ENCODE measurements at places on chromosomes 7 and 10. TPM values are rescaled to one million over a fixed set of nuclear protein-coding genes. Genes with fewer than 3 reads are reported as not detected.

DNA sequence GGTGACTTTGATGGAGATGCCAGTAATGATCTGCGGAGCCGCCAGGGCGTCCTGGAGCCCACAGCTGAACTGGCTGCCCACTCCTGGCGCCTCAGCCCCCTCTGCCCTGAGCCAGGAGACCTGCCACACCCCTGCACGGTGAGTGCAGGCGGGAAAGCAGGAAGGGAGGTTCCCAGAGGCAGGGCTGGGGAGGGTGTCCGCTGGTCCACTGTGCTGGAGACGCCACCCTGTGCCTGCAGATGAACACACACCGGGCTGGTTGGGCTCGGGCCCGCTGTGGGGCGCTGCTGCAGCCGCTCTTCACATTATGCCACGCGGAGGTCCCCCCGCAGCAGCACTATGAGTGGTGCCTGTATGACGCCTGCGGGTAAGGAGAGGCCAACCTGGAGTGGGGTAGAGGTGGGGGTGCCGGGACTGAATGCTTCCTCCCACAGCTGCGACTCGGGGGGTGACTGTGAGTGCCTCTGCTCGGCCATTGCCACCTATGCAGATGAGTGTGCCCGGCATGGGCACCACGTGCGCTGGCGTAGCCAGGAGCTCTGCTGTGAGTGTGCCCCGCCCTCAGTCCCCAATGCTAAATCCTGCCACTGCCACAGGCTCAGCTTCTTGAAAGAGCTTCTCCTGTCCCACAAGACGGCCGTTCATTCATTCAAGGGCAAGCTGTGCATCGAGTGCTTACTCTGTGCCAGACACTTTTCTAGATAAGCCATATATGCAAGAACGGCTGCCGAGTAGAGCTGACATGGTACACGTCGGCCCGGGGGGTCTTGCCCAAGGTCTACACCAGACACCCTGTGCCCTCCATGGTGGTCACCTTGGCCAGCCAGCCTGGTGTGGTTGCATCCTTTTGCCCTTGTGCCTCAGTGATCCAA is 14.3 kb upstream of the ZNF467 start:
- DNase-seq = peak; percentile 46
- peaks cover 5% of the 10 kb centered on the region for H3K27me3 ChIP-seq
- peaks cover 23% of the 10 kb centered on the region for H3K4me1 ChIP-seq
- H3K36me3 ChIP-seq = no peaks in the 10 kb centered on the region
- H3K27ac ChIP-seq = no peak overlapping the region
- no peak overlapping the region for H3K4me3 ChIP-seq

DNA sequence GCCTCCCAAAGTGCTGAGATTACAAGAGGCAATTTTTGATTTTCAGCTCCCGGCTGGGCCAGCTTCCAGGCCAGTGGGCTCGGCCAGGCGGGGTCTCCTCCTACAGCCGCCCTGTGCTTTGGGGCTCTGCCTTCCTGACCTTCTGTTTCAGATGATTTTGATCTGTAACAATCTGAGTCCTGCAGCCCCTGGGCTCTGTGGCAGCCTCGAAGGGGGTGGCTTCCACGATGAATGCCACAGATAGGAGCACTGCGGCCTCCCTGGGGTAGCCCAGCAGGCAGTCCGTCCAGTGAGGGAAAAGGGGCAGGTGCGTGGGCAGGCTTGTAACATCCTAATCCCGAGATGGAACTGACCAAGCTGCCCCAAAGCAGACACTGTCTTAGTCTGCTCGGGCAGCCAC is 177.5 kb downstream of the DNAJB6 start:
- no peaks in the 10 kb centered on the region for H3K4me1 ChIP-seq
- H3K36me3 ChIP-seq = no peaks in the 10 kb centered on the region
- no peak overlapping the region for H3K4me3 ChIP-seq
- no peak overlapping the region for H3K27ac ChIP-seq
- H3K27me3 ChIP-seq = no peaks in the 10 kb centered on the region
- DNase-seq = no peak

- H3K4me3 ChIP-seq = no peak overlapping the region
- no peaks in the 10 kb centered on the region for H3K27me3 ChIP-seq
- no peaks in the 10 kb centered on the region for H3K36me3 ChIP-seq
- DNase-seq = peak; percentile 90
- H3K27ac ChIP-seq = no peak overlapping the region
- H3K4me1 ChIP-seq = no peaks in the 10 kb centered on the region
Observed at GRCh38 chr7:144391823-144392255, 11.7 kb downstream of the NOBOX start.

GRCh38 chr7:93036807-93037206 is 81.0 kb downstream of the SAMD9 start:
- DNase-seq = no peak
- H3K4me1 ChIP-seq = no peaks in the 10 kb centered on the region
- no peak overlapping the region for H3K27ac ChIP-seq
- H3K27me3 ChIP-seq = no peaks in the 10 kb centered on the region
- H3K36me3 ChIP-seq = no peaks in the 10 kb centered on the region

DNA sequence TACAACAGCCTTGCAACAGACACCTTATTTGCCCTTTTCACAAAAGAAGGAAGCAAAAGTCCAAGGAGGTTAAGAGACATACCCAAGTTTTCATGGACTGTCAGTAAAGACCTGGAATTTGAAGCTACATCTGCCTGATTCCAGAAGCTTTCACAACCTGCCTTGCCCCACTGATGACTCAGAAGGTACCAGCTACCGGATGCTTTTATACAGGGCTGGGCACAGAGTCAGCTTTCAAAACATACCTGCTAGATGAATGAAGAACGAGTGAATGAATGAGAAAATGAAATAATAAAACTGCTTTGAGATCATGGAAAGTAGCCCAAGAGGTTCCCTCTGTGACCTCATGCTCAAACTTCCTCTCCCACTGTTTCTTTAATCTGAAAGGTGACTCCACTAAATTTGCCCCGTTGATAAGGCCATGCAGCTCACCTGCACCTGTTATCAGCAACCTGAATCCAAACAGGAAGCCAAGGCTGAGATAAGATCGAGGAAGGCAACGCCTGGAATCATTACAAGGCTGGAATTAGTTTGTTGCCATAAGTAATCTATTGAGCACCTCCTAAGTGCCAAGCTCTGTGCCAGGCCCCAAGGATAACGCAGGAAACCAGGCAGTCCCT is 151.5 kb downstream of the WDR11 start:
- DNase-seq = no peak
- H3K27me3 ChIP-seq = no peaks in the 10 kb centered on the region
- H3K4me1 ChIP-seq = no peaks in the 10 kb centered on the region
- H3K27ac ChIP-seq = no peak overlapping the region

GRCh38 chr10:10727812-10728211 is 289.9 kb upstream of the CELF2 start:
- no peaks in the 10 kb centered on the region for H3K4me1 ChIP-seq
- H3K27me3 ChIP-seq = no peaks in the 10 kb centered on the region
- H3K27ac ChIP-seq = no peak overlapping the region
- H3K4me3 ChIP-seq = no peak overlapping the region
- H3K36me3 ChIP-seq = no peaks in the 10 kb centered on the region

- no peaks in the 10 kb centered on the region for H3K36me3 ChIP-seq
- no peak overlapping the region for H3K4me3 ChIP-seq
- DNase-seq = no peak
- H3K27ac ChIP-seq = no peak overlapping the region
- H3K27me3 ChIP-seq = no peaks in the 10 kb centered on the region
Observed at GRCh38 chr10:72392571-72392970, 37.9 kb upstream of the DNAJB12 start.

DNA sequence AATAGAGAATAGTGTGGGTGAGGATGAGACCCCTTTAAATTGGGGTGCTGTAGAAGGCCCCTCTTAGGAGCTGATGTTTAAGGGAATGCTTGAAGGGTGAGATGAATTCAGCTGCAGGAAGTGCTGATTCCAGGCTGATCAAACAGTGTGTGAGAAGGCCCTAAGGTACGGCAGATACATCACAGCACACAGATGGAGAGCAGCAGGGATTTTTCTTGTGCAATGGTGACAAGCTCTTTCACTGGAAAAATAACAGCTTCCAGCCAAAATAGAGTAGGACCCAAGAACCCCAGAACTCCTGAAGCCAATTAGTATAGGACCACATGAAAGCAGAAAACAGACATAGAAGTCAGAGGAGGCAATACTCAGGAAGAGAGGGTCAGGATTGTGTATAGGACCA is 296.9 kb downstream of the ADRA2A start:
- no peaks in the 10 kb centered on the region for H3K4me1 ChIP-seq
- no peak for DNase-seq
- no peaks in the 10 kb centered on the region for H3K36me3 ChIP-seq

- no peaks in the 10 kb centered on the region for H3K4me1 ChIP-seq
- H3K36me3 ChIP-seq = no peaks in the 10 kb centered on the region
- DNase-seq = no peak
- no peak overlapping the region for H3K4me3 ChIP-seq
Observed at GRCh38 chr7:40658729-40659128, 523.9 kb downstream of the SUGCT start.

Gene ASIC3
- 0.37 TPM for total RNA-seq

Gene ACSM6
- not detected for total RNA-seq

Gene MOGAT3
- not detected for total RNA-seq

Gene CPA4
- total RNA-seq = 1.7 TPM

Gene PDZD7
- total RNA-seq = 0.09 TPM

Gene RELN
- total RNA-seq = 3.3 TPM

Gene EPO
- not detected for total RNA-seq

Gene CTAGE15
- 1.1 TPM for total RNA-seq
